ENCODE measurements at places on chromosomes 6 and 20. TPM values are rescaled to one million over a fixed set of nuclear protein-coding genes. Genes with fewer than 3 reads are reported as not detected.

Gene DSP
- 109 TPM for total RNA-seq

Gene NOL4L
- 150 TPM for total RNA-seq

GRCh38 chr6:35302604-35303241, 5.1 kb downstream of the DEF6 start:
- H3K4me3 ChIP-seq = no peak overlapping the region
- H3K36me3 ChIP-seq = peaks cover 4% of the 10 kb centered on the region
- H3K27me3 ChIP-seq = peaks cover 10% of the 10 kb centered on the region
- no peak for DNase-seq
- H3K27ac ChIP-seq = peak overlapping the region; percentile 76

Gene NKX2-4
- total RNA-seq = not detected

GRCh38 chr6:8005136-8005535, 59.1 kb downstream of the BLOC1S5 start:
- no peak for DNase-seq
- no peaks in the 10 kb centered on the region for H3K36me3 ChIP-seq
- peaks cover 12% of the 10 kb centered on the region for H3K4me1 ChIP-seq
- no peaks in the 10 kb centered on the region for H3K27me3 ChIP-seq

Gene NCOA6
- total RNA-seq = 22.0 TPM

DNA sequence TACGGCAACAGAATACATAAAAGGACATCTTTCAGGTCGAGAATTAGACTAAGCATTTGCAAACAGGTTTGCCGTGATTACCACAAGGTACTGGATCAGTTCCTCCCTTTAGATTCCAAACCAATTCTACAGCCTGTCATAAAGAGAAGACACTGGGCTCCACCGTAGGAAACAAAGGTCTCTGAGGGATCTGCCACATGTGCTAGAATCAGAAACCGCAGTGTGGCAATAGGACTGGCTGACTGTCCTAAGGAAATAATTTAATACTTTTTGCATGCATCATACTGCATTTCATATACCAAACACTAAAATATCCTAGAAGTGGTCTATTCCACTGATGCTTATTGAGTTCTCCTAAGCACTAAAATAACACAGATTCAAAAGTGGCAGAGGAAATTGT, 59.2 kb downstream of the POPDC3 start:
- no peaks in the 10 kb centered on the region for H3K36me3 ChIP-seq
- no peak overlapping the region for H3K27ac ChIP-seq
- no peak for DNase-seq
- no peaks in the 10 kb centered on the region for H3K27me3 ChIP-seq

GRCh38 chr20:59987135-59987534, 28.9 kb downstream of the CDH26 start:
- peaks cover 2% of the 10 kb centered on the region for H3K4me1 ChIP-seq
- H3K27ac ChIP-seq = no peak overlapping the region
- H3K36me3 ChIP-seq = no peaks in the 10 kb centered on the region

Gene EBF4
- 5.9 TPM for total RNA-seq

DNA sequence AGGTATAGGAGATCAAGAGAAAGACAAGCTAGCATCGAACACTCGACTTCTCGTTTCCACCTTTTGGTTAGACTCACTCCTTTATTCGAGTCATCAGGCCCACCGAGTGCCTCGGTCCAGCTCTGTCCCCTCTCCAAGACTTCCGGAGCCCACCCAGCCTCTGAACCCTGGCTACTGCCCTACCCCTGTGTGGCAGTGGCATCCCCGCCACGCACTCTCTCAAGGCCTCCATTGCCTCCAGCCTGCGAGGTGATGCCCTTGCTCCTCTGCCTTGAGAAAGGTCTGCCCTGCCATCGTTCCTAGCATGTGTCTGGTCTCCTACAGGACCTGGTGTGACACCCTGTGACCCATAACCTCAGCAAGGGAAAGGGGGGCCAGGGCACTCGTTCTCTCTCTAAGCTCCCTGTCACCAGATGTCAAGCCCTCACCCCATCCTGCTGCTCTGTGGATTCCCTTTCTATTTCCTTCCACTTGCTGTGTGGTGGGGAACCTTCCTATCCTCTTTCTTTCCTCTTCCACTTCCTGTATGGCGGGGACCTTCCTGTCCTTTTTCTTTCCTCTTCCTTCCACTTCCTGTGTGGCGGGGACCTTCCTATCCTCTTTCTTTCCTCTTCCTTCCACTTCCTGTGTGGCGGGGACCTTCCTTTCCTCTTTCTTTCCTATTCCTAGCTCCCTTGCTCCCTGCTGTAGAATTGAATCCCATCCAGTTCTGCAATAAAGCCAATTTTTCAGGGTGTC, 44.7 kb upstream of the QKI start:
- DNase-seq = no peak
- no peak overlapping the region for H3K4me3 ChIP-seq
- H3K4me1 ChIP-seq = peaks cover 21% of the 10 kb centered on the region
- H3K27ac ChIP-seq = peak overlapping the region; percentile 93

- H3K36me3 ChIP-seq = no peaks in the 10 kb centered on the region
- no peak overlapping the region for H3K27ac ChIP-seq
- H3K27me3 ChIP-seq = peaks cover 6% of the 10 kb centered on the region
Measured at GRCh38 chr6:163716690-163717089, 302.2 kb downstream of the QKI start.

DNA sequence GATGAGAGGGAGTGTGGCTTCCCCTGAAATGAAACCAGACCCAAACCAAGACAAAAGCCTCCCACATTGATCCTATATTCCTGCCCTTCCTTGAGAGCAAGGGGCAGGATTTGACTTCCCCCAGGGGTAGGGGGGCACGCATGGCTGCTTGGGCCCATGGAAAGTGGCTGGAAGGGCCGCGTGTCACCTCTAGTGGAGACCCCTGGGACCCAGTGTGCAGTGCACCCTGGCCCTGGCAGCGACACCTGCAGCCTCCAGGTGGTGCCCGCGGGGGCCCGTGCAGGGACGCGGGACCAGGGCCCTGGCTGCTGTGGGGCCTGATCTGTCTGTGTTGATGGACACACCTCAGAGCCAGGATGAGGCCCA, 18.0 kb upstream of the SLCO4A1 start:
- H3K4me3 ChIP-seq = no peak overlapping the region
- H3K36me3 ChIP-seq = no peaks in the 10 kb centered on the region
- peaks cover 8% of the 10 kb centered on the region for H3K27me3 ChIP-seq
- H3K4me1 ChIP-seq = peaks cover 7% of the 10 kb centered on the region
- DNase-seq = no peak

DNA sequence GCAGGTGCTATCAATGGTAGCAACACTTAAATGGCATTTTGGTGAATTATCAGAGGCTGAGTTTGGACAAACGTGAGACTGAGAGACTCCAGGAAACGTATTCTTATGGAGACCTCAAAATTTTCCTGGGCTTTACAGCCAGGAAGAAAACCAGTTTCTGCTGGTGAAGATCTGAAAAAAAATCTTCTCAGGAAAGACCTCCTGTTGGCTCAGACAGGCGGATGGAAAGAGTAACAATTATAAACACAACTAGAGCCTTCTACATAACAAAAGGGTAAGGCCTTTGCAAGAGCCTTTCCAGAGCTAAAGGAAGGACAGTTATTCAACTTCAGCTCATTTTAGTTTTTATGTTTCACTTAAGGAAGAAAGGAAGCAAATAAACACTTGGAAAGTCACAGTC, 274.4 kb downstream of the THBS2 start:
- no peaks in the 10 kb centered on the region for H3K4me1 ChIP-seq
- no peak for DNase-seq
- no peak overlapping the region for H3K27ac ChIP-seq
- no peaks in the 10 kb centered on the region for H3K36me3 ChIP-seq
- H3K27me3 ChIP-seq = no peaks in the 10 kb centered on the region

GRCh38 chr6:80939898-80940297, 812.6 kb downstream of the TENT5A start:
- no peak for DNase-seq
- H3K36me3 ChIP-seq = no peaks in the 10 kb centered on the region
- H3K4me1 ChIP-seq = no peaks in the 10 kb centered on the region
- H3K4me3 ChIP-seq = no peak overlapping the region
- H3K27ac ChIP-seq = no peak overlapping the region

Gene SLC32A1
- 3.4 TPM for total RNA-seq

DNA sequence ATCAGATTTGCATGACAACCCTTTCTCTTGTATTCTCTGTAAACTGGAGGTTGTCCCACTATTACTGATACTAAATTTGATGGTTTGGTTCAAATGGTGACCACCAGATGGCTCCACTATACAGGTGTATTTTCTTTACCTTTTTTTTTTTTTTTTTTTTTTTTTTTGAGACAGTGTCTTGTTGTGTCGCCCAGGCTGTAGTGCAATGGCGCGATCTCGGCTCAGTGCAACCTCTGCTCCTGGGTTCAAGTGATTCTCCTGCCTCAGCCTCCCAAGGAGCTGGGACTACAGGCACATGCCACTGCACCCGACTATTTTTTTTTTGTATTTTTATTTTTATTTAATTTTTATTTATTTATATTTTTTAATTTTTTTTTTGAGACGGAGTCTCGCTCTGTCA, 6.6 kb upstream of the WTAP start:
- H3K27ac ChIP-seq = no peak overlapping the region
- peak; percentile 11 for DNase-seq
- H3K4me1 ChIP-seq = no peaks in the 10 kb centered on the region

Measured in endothelial cell (in vitro differentiated cells).